ENCODE measurements at places on chromosomes 13 and 19.

DNA sequence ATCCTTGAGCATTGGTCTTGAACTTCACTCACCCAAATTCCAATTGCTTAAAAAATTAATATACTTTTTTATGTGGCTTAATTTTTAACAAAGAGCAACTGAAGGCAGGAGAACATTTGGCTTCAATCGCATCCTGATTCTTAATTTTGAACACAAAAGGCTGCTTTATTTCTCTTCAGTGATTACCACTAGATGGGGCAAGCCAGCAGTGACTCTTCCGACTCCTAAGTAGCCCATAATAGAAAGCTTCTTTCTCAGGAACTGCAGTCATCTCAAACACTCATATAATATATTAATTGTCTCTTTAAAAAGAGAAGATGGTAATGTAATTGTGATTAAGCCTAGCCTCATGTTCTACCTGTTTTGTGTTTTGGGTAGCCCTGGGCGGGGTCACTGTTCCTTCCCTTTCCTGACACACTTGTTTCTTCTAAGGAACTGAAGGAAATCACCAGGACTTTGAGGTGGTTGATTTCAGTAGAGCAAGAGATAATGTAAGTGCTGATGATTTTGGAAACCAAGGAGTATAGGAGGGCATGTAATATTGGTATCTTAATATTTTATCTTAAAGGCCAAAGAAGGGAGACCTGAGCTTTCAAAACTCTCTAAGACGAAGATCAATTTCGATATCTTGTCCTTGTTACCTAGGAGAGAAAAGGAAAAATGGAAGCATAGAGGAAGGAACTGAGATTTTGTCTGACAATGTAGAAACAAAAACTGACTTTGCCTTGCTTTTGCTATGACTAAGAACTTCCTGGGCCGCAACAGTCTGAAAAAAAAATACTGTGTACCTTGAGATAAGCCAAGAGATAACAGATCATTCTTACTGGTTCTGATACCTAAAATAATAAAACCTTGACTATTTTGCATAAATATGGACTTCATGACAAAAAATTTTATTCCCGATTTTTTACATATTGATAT, 73.1 kb downstream of the TNFSF13B start:
- DNase-seq, result peak; percentile 5

GRCh38 chr19:32318884-32319520, 26.4 kb upstream of the ZNF507 start:
- peak; percentile 17 for DNase-seq

DNA sequence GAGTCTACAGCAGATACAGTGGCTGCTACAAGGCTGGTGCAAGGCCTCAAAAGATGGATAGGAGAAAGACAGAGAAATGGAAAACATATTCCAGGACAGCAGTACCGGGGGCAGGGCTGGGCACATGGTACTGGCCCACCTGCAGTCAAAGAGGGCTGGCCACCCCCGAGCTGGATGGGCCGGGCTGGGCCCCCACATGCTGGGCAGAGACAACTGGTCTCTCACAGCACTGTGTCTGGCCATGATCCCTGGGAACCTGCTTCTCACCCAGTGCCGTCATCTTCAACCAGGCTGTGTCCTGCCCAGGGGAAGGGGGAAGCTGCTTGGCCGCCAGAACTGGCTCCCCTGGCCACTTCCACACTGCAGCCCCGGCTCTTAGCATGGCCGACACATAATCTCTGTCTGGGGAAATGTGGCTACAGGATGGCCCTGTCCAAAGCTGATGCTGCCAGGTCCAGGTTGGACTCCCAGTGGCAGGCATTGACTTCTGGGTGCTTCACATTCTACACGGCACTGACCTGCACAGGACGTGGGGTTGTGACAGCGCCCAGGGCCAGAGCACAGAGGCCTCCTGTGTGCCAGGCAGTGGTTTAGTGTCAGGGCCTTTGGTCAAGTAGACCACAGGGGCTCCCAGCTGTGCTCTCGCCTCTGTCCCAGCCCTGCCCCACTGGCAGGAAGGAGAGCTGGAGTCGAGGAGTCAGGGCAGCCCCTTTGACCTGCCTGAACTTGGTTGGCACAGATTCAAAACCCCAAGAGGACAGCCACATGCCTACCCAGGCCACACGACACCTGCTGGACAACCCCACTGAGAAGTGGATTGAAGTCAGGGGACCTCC, 21.7 kb downstream of the PEPD start:
- no peak for DNase-seq

DNA sequence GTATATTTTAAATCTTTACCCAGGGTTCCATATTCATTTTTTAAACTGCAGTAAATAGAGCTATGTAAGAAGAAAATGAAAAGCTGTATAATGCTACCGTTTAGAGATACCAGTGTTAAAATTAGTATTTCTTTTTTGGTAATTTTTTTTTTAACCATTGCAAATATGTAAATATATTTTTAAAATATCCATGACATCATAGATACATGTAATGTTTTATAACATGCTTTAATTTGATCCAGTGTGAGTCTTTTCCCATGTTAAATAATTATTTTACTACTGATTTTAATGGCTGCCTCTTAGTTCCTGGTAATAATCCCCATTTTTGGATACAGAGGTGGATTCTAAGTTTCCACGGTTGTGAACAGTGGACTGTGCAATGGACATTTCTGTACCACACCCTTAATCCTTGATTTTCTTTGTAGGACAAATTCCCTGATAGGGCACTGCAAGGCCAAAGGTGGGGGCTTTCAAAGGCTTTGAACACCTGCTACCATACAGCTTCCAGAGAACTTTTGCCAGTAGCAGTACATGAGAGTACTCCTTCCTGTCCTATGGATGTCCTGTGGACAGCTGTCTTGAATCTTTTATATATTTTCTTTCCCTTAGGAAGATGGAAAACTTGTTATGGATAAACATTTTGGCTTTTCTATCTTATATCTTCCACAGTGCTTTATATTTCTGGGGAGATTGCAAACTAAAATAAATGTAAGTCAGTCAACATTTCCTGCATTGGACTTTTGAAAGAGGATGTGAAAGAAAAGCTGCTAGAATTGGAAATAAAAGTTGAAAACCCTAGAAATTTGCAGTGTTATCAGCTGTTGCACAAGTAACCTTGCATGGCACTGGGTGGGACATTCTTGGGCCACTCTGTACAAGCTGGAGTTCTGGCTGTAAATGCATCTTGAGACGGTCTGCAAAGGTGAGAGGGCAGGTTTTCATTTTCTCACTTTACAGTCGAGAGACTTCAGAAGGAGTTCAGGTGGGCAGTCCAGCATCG, 46.8 kb downstream of the ARHGEF7 start:
- DNase-seq, result no peak

DNA sequence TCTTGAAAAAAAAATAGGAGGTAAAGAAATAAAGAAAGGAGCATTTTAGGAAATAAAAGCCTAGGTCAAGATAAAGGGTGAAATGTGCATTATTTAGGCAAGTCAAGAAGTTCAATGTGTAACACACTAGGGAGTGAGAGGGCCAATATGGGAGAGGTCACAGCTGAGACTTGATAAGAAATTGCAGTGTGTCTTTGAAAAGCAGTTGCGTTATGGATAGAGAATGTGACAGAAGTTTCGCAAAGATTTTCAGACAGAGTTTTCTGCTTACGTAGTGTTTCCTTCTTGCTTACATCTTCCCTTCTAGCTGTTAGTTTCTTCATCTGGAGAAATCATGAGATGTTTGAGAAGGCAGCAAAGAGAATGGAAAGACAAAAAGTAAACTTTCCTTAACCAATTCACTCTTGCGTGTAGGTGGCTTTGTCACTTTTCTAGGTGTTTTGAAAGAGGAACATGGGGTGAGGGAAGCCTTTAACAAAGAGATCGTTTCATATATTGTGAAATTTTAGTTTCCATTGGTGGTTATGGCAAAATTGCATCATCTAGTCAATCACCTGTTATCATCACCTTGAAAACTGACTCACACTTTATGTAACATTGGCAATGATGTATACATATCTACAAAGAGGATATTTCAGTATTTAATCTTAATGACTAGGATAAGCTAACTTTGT, 975.5 kb downstream of the OLFM4 start:
- DNase-seq, result no peak

- no peak for DNase-seq
Observed at GRCh38 chr19:35170359-35171061, 16.0 kb downstream of the FXYD5 start.

GRCh38 chr13:33871207-33872004, 53.5 kb downstream of the RFC3 start:
- DNase-seq, result no peak

GRCh38 chr19:39645800-39646411, 9.8 kb upstream of the LGALS16 start:
- DNase-seq, result no peak

DNA sequence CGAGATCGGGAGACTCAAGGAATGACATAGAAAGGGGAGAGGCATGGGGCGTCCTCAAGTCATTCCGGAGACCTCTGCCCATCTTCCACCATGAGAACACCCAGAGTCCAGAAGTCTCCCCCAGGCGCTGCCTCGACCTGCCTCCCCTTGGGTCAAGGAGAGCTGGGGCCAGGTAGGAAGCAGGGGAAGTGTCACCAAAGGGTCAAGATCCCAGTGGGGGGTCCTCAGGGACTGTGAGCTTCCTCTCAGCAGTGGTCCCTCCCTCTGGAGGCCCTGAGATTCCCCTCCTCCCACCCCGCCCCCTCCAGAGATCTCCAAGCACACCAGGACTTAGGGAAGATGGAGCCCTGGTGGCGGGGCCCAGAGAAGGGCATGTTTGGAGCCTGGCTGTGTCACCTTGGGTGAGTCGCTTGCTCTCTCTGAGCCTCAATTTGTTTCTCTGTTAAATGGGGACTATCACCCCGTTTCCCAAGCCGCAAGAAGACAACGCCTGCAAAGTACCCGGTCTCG, 919 bp downstream of the DACT3 start:
- no peak for DNase-seq
